ENCODE measurements at places on chromosomes 3 and 15.

- no peak for DNase-seq
These were observed 36.6 kb downstream of the CD86 start for GRCh38 chr3:122091602-122092295.

GRCh38 chr15:67189326-67190051 is 65.0 kb downstream of the AAGAB start:
- DNase-seq = peak; percentile 84

GRCh38 chr15:53447053-53447574 is 312.3 kb downstream of the WDR72 start:
- DNase-seq = no peak

DNA sequence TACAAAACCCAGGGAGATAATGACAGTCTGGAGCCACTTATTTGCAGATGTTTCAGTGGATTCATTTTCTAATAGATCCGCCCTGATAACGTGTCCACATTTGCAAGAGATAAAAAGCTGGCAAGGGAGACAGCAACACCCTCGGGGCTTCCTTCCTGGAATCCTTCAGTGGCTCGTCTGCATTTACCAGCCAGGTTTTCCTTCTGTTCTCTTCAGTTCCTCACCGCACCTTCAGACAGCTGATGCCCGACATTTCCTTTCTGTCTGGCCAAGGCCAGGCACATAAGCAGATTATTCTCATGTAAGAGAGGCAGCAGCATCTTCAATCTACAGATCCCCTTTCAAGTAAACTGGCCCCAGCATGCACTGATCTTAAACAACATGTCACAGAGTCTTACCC is 56.2 kb upstream of the SPATA12 start:
- DNase-seq = no peak

DNA sequence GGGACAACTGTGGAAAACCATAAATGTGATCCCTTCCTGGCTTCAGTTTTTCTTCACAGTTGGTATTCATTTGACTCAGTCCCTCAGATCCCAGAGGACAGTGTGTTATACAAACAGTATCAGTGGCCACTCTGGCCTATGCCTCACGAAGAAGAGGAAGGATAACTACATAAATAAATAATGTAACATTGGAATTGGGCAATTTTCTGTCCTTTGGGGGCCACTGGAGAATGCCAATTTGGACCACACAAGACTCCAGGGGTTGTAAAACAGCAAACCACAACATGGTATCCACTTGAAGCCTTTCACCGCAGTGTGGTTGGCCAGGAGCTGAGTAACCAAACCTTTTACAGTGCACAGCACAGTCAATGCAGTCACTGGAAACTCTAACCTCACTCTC is 1077.0 kb downstream of the ROBO2 start:
- DNase-seq = no peak

DNA sequence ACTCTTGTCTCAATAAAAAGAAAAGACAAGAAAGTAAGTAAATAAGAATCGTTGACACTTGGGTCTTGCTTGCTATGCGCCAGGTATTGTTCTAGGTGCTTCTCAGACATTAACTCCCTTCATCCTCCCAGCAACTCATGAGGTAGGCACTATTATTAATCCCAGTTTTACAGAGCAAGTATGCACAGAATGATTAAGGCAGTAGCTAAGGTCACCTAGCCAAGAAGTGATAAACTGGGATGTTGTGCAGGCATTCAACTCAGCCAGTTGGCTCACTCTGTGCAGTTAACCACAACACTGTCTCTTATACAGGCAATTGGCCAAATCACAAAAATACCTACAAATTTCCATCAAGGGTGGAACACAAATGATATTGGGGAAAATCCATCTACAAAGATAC is 1.7 kb upstream of the C3orf33 start:
- DNase-seq = no peak

- no peak for DNase-seq
These were observed 473.1 kb upstream of the UBE2E2 start for GRCh38 chr3:22729981-22730380.

GRCh38 chr3:94311651-94312050 is 248.8 kb downstream of the NSUN3 start:
- DNase-seq = no peak

GRCh38 chr15:40133544-40133943 is 24.9 kb upstream of the BMF start:
- no peak for DNase-seq

- DNase-seq = no peak
These were observed 4.1 kb upstream of the MINAR1 start for GRCh38 chr15:79427781-79428598.

DNA sequence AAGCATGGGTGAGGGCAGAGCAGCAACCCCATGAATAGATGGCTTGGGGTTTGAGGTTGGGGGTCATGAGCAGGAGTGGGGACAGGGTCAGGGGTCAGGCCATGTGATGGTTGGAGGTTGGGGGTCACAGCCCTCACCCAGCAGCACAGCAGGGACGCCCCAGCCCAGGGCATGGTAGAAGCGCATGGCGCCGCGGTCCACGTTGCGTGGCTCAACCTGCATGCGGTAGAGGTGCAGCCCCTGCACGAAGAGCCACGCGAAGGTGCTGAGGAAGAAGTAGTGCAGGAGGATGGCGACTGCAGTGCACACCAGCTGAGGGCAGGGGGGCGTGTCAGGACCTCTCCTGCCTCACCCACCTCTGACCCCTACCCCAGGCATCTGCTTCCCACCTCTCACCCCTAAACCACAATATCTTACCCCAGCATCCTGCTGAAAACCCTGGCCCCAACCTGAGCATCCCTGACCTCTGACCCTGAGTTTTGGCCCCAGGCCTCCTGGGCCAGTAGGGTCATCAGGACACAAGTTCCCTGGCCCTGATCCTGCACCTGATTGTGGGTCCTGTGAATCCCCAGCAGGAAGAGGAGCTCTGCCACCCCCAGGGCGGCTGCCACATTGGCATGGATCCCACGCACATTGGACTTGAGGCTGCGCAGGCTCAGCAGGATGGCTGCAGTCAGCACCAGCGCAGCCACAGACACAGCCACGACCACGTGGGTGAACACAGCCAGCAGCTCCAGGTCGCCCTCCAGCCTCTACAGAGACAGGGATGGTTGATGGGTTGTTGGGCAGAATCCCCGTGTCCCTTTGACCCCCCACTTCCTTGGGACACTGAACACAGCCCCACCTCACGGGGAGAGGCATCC is 9.9 kb upstream of the SLC26A6 start:
- no peak for DNase-seq

- no peak for DNase-seq
These were observed 33.0 kb upstream of the SV2B start for GRCh38 chr15:91067036-91067435.

GRCh38 chr3:11944052-11944673 is 60.0 kb upstream of the SYN2 start:
- no peak for DNase-seq

DNA sequence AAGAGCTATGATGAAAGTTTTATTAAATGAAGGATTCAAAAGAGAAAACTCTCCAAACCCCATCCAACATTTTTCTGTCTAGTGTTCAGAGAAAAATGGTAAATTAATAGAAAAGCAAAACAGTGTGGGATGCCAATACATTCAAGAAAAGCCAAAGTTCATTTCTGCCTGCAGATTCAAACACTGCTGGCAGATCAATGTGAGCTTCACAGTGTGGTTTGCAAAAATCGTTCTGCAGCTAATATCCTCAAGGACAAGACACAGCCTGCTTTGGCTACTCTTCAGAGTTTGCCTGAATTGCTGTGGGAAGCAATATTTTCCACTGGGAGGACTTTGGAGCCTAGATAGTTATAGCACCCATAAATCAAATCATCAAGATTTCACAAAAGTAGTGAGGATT is 619.9 kb upstream of the SUCLG2 start:
- DNase-seq = no peak

DNA sequence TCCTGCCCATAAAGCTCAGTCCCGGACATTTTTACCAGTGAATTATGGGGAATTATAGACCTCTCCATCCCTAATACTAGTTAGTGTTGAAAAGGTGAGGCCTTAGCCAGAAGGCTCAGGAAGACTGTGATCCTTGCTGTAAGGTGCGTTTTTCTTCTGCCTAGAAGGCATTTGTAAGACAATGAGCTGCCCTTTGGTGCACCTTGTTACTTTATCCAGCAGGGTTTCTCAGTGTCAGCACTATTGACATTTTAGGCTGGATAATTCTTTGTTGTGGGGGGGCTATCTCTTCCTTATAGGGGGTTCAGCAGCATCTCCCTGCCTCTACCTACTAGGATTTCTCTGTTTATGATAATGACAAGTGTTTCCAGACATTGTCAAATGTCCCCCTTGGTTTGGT is 108.1 kb upstream of the ABHD17C start:
- no peak for DNase-seq

DNA sequence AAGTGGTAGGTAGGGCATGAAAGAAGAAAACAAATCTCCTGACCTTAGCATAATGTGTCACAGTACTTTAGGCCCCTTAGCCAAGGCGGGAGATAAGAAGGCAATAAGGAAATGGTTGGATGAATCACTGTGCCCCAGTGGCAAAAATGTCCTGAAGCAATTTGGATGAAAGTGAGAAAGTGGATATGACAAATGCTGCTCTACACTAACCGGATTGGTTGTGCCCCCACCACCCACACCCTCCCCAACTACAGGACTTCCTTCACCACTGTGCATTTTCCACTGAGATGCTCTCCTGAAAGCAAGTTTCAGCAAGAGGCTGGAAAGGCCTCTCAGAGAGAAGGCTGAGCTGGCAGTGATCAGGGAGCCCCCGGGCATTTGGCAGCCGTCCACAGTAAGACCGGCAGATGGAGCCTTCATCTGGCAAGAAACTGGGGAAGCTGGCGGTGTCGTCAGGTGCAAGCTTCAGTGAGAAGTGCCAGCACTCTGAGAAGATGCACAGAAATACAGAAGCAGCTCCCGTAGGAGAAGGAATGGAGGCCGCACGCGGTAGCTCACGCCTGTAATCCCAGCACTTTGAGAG is 63.8 kb downstream of the ATP1B3 start:
- no peak for DNase-seq

GRCh38 chr15:56871867-56872266 is 46.6 kb upstream of the TCF12 start:
- no peak for DNase-seq

GRCh38 chr15:65912235-65912634 is 42.9 kb downstream of the RAB11A start:
- DNase-seq = peak; percentile 29

DNA sequence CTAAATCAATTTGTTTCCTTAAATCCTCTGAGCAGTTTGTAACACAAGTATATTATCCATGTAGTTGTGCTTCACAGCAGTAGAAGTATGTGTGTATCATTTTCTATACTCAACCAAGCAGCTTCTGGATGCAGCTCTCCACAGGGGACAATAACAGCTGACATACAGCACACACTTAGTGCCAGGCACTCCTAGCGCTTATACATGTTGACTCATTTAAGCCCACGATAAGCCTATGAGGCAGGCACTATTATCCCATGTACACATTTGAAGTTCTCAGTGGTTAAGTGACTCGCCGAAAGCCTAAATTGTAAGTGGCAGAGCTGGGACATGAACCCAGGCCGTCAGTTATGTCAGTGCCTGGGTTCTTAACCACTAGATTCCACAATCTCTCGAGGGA is 20.3 kb upstream of the LPP start:
- DNase-seq = no peak

Data from coronary artery (tissue), 2 donors.